ENCODE measurements at places on chromosomes 7 and 10.
A peak's percentile ranks its signal among the peaks of the same experiment; 100 is the strongest.

DNA sequence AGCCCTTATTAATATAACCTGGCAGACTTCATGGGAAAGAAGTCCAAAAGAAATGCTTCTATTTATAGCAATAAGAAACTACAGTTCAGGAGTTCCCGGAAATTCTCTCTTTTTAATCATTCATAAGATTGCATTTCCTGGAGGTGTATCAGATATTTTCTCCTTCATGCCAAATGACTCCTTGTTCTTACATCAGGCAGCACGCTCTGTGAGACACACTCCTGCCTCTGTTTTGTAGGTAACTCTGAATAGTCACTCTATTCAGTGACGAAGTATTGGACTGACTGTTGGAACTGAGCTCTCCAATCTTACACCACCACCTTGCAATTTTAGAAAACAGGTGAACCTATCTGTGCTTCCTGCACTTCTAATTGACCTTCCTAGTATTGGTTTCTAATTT lies 78.7 kb upstream of the MSRB2 start:
- no peak for DNase-seq

GRCh38 chr10:102133373-102134195 lies 744 bp downstream of the PPRC1 start:
- peak; percentile 86 for DNase-seq

GRCh38 chr10:35074266-35074665 lies 15.9 kb downstream of the CUL2 start:
- DNase-seq = no peak

- DNase-seq = no peak
These were observed 237.3 kb downstream of the SEMA3A start for GRCh38 chr7:83957333-83957732.

DNA sequence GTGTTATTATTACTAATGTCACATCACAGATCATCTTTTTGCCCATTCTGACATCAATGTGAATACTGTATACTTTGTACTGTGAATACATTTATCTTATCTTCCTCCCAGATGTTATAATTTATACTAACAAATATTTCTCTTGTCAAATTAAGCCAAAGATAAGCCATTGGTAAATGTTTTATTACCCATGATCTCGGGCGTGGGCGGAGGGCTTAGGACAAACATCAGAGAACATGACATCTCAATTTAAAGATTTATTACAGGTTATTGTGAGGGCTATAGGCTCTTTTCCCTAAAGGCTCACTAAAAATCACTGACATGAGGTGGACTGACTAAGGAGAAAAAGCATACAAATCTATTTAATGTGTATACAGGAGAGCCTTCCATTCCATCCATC lies 58.2 kb upstream of the DGKB start:
- no peak for DNase-seq

DNA sequence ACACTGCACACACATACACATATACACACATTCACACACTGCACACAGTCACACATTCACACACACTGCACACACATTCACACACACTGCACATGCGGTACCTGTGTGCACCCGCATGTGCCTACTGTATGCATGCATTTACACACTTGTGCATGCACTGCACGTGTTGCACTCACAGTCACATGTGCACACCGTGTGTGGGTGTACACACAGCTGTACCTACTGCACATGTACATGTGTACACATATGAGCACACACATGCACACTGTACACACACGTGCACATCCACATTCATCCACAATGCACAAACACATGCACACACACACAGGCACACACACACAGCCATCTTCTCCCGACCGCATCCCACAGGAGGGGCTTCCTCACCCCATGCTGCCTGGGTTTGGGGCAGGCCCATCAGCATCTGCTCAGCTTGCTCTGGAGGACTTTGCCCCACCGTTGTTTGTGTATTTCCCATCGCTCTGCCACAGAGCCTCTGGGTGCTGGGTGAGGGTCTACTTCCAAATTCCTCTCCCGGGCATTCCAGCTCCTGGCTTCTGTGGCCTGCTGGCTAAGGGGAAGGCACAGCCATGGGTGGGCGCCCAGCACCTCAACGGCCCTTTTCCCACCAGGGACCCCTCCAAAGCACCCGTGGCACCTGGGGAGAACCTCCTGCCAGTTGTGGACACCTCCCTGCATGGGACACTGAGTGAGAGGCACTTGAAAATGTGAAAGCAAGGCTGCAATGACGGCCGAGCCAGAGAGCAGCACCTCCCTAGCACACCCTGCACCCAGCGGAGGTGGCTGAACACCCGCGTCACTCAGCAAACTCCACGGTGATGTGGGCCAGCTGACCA lies 324.3 kb downstream of the PTPRN2 start:
- DNase-seq = no peak

DNA sequence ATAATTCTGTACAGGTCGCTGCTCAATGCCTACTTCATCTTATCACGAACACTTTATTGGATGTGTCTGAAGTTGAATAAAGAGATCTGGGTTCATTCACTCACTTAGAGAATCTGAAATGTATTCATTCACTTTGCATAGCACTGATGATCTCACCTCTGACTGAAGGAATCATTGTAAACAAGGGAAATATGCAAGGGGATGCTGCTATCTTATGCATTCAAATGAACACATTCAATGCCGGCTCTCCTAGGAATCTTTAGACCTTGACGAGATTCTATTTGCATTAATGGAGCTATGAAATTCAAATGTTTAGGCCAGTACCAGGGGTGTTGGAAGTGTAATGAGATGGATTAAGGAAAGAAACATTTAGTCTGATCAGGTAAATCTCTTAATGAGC lies 200.6 kb upstream of the COBL start:
- DNase-seq = no peak

- no peak for DNase-seq
These were observed 559.6 kb downstream of the GATA3 start for GRCh38 chr10:8614054-8614565.

- DNase-seq = no peak
These were observed 267.5 kb downstream of the SORCS3 start for GRCh38 chr10:104908581-104908980.

All from ureter (tissue), 1 donor.